ENCODE measurements at places on chromosomes 12 and 14.

- DNase-seq = no peak
Measured at GRCh38 chr14:46988312-46988711, 336.7 kb upstream of the RPL10L start.

DNA sequence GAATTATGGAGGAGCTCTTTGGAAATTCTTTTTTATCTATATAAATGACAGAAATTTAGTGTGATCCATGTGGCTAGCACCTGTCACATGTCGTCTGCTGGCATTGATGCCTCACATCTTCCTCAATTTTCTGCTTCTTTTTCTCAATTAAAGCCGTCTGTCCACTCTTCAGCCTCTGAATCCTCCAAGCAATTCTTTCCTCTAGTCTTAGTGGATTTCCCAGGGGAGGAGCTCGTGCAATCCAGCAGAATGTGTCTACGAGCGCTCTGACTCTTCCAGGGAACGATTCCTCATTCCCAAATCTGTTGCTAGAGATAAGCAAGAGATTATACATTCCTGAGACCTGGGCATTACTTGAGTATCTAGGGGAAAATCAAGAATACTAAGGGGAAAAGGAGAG lies 176.6 kb downstream of the EMP1 start:
- no peak for DNase-seq

DNA sequence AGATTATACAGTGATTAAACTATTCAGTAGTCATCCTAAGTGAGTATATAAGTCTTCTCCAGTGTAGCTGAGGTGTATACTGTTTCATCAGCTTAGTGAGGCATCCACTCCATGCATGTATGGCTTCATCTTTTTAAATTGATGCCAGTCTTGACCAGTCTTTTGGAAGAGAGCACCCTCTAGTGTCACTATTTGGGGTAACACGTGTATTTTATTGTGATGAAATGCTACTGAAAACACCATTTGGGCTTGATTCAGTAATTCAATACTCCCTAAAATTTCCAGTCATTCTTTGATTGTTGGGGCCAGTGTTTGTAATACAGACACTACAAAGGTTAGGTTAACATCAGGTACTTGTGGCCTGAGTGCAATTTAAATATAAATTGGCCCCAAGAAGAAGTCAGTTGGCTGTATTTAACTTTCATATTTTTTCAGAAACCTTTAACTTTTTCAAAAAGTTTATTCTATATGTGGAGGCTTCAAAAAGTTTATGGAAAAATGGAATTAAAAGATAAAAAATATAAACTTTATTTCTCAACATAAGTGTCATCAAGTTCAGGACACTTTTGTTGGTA lies 35.3 kb downstream of the MIPOL1 start:
- DNase-seq = no peak

DNA sequence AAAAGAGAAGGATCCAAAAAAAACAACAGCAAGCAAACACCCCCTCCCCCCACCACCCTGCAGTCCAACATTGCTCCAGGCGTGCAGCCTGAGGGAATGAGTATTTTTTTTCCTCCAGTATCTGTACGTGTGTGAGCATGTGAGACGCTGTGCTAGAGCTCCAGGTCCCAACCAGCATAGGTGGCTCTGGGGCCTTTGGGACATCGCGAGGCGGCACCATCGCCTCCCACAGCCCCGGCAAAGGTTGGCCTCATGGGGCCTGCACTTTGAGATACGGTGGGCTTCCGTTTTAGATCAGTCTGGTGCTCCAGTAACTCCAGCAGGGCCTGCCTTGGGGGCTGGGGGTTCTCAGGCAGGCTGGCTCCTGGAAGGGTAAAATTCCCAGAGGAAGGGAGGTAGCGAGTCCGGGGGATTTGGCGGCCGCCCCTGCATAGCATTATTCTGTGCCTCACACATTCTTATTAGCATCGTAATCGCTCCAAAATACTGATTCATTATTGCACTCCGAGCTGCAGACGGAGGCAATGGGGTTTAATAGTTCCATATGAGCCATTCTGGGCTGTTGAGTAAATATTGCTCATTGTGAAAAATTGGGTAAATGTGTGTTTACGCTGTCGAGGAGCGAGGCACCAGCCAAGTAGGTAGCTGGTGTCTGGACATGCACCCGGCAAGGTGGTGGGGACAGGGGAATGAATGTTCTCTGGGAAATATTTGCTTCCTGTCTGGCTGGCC lies 143.1 kb upstream of the MYL2 start:
- DNase-seq = no peak

DNA sequence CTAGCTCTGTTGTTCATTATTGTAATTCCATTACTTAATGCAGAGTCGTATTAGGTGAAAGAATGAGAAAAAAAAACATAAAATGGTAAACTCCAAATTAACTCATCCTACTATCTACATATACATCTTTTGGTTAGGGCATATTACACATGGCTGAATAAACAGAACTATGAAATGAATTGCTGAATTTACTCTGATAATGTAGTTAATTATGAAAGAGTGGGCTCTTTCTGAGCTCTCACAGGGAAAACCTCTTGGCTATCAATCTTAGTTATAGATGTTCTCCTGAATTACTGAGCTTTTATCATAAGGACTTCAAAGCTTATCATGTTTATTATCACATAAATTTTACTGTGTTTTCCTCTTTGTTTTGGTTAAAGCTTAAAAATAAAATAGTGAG lies 798.5 kb upstream of the MDGA2 start:
- no peak for DNase-seq

DNA sequence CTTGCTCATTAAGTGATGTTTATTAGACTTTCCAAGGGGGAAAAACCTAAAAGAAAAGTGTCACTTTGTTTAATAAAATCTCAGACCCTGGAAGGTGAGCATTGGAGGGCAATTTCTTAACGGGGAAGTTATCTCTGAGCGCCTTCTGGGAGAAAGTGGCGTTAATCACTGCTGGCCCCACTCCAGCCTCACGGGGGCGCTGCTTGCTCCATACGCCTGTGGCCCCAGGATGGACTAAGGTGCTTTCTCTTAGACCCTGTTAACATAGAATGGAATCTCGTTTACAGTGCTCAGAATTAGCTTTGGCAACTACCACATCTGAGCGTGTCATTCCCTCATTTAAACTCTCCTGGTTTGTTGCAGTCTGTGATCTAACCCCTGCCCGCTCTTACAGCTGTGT lies 16.4 kb upstream of the PRIMA1 start:
- no peak for DNase-seq

GRCh38 chr14:96265383-96266095 lies 9.5 kb downstream of the BDKRB1 start:
- DNase-seq = no peak

DNA sequence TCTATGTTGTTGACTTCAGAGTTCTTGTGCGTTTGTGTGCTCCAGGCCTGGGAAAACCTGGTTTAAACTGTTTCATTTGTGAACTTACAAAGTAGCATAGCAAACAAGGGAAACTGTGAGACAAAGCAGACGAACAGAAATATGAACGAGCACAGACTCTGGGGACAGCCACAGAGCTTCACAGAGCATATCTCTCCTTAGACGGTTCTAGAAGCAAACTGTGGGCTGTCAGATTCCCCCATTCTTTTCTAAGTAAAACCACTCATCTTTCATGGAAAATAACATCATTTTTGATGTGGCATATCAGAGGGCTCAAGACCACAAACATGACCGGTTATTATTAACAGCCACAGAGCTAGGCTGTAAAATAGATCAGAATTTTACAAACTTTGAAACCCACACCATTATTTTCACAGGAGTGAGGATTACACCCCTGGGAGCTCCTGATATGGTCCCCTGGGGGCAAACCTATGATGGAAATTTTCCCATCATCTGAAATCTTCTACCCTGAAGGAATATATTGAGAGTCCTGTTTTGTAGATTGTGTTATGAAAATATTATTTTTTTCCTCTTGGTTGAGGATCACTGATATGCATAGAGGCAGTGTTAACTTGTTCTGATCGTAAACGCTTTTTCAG lies 102.0 kb downstream of the ADGRD1 start:
- no peak for DNase-seq

- DNase-seq = no peak
Measured at GRCh38 chr14:49997991-49998390, 105.1 kb downstream of the ARF6 start.

- DNase-seq = no peak
Measured at GRCh38 chr12:81077329-81077685, 572 bp upstream of the ACSS3 start.

GRCh38 chr12:6703631-6704030 lies 3.0 kb upstream of the PIANP start:
- no peak for DNase-seq

- no peak for DNase-seq
Measured at GRCh38 chr14:89240414-89240813, 176.6 kb downstream of the FOXN3 start.

DNA sequence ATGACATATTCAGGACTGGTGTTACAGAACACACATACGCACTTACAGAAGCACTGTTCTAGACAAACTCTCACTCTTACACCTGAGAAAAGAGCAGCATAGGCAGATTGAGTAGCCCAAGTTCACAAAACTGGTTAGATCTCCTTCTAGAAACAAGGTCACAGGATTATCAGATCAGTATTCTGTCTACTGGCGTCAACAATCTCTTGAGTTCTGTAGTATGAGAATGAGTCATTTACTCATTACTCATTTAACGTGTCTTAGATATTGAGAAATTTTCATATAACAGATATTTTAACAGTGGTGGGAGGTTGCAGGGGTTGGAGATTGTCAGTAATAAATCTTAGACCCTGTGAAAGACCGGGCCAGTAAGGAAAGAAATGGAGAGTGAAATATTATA lies 2.8 kb upstream of the TSPAN8 start:
- DNase-seq = no peak

DNA sequence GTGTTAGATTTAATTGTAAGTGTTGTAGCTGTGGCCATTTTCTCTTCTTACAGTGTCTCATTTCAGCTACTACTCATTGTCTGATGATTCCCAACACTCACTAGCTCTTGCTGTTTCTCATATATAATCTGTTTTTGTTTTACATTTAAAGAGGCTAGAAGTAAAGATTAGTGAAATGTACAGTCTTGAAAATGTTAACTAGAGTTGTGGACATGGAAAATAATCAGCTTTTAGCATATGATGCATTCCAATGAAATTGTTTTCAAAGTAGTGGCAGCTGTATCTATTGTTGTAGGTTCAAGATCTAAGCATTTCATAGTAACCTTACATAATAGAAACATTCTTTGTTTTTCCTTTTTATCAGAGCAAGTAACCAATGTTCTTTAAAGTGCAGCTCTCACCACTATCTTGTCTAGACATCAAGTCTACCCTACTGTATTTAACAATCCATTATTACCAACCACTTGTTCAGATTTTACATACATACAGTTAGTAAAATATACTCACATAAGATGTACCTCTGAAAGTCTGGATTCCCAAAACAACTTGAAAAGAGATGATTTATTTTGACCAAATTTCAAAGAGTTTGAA lies 76.9 kb downstream of the PPHLN1 start:
- no peak for DNase-seq

DNA sequence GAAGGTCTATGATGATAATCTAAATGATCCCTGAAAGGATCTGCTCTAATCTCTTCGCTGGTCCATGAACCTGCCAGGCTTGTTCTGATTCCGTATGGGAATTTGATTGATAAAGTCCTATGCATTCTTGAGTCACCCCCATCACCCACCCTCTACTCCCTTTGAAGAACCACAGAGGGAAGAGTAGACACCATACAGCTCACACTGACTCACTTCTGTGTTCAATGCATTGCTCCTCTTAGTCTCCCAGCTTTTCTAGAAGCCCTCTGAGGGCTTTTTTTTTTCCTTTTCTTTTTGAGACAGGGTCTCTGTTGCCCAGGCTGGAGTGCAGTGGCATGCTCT lies 18.5 kb upstream of the GPRC5A start:
- DNase-seq = no peak

DNA sequence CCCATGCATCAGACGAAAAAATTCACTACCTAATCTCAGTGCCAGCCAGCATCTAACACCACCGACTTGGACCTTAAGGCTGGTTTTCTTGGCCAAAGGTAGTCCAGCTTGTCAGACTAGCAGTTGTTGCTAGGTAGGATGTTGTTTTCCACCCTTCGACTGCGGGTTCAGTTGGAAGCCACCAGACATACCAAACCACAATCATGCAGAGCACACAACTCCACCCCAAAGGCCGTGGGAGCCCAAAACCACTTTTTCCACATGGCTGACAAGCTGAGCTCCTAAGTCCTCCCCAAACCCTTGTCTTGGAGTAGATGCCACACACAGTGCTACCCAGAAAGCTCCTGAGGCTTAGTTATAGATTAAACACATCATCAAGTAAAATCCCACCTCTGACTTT lies 46.8 kb downstream of the LRIG3 start:
- DNase-seq = no peak

GRCh38 chr12:56954057-56954957 lies 3.1 kb downstream of the RDH16 start:
- DNase-seq = no peak

DNA sequence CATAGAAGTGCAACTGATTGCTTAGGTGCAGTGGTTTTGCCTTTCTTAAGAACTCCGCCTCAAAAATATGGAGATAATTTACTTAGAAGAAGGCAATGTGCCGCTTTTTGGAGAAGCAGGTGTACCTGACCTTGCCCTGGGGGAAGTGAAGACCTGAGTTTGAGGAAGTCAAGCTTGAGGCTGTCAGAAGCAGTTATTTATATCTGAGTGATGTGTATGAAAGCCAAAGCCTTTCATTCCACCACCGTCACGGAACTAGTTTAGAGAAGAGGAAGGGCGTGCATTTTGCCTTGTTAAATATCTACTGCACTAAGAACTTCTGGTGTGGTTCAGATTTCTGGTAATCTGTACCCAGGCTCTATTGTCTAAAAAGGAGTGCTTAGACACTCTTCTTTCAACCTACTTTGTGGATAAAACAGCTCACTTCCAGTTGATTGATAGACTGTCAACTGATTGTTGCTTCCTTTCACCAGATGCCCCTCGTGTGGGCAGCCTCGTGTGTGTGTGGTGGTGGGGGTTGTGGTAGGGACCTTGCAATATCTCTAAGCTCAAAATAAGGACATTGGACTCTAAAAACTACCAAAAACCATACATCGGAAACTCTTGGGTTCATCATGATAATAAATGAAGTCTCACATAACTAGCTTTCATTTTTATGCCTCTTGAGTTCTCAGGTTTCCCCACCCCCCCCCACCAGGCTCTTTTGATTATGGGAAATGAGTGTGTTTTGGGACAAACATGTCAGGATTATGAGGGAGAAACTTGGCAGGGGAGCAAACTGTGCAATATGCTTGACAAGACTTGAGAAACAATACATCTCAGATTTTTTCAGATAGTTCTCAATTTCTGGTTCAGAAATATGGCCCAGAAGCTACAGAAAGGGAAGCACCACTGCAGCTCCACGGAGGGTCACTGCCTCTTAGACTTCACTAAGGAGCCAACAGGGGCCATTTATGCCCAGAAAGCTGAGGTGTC lies 78.6 kb downstream of the ARF6 start:
- DNase-seq = no peak

- no peak for DNase-seq
Measured at GRCh38 chr12:8712572-8712971, 14.8 kb downstream of the RIMKLB start.

- no peak for DNase-seq
Measured at GRCh38 chr12:65232476-65233077, 45.9 kb upstream of the MSRB3 start.

DNA sequence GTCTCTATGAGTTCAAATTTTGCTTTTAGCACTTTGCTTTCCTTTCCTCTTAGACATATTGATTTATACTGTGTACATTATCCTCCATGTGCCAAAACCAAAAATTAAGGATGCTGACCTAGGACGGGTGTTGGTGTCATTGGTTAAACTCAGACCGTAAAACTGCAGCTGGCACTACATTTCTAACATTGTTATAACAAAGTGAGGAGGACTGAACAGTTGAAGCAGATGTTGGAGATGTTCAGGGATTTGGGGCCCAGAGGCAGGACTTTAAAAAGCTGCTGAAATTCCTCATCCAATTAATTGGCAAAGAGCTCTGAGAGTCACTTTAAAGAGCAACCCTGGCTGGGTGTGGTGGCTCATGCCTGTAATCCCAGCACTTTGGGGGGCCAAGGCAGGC lies 72.4 kb downstream of the TMTC1 start:
- DNase-seq = no peak

All from stimulated activated CD8-positive, alpha-beta memory T cell treated with anti-CD3 and anti-CD28 coated beads, Interleukin-4, amount 100 ng/mL, for 1 hour (primary cell).